ENCODE measurements at places on chromosomes 2 and 18.

DNA sequence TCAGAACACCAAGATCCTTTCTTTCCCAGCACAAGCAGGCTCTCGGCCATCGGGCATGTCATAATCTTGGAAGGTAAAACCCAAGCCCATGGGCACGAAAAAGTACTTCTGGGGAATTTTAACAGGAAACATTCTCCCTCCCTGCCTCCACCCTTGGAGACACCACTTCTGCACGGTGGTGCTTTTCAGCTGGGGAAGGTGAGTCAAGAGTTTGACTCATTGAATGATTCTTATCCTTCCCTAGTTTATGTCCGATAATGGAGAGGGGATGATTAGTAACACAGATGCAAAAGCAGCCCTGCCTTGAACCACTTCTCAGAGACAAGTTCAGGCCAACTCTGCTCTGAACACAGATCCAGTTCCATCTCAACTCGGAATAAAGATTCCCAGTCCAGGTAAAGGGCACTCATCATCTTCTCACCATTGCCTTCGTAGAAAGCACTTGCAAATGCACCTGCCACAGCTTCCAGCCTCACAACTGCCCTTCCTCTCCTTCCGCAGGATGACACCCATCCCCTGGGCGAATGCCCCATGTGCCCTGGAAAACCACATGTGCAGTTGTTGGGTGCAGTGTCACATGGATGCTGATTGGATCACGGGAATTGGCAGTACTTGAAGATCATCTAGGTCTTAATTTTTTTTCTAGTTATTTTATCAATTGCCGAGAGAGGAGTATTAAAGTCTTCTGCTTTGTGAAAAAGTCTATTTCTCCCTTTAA, 136.2 kb downstream of the PXDN start:
- DNase-seq = no peak

GRCh38 chr2:235300368-235301201, 193.3 kb upstream of the AGAP1 start:
- DNase-seq = peak; percentile 91

DNA sequence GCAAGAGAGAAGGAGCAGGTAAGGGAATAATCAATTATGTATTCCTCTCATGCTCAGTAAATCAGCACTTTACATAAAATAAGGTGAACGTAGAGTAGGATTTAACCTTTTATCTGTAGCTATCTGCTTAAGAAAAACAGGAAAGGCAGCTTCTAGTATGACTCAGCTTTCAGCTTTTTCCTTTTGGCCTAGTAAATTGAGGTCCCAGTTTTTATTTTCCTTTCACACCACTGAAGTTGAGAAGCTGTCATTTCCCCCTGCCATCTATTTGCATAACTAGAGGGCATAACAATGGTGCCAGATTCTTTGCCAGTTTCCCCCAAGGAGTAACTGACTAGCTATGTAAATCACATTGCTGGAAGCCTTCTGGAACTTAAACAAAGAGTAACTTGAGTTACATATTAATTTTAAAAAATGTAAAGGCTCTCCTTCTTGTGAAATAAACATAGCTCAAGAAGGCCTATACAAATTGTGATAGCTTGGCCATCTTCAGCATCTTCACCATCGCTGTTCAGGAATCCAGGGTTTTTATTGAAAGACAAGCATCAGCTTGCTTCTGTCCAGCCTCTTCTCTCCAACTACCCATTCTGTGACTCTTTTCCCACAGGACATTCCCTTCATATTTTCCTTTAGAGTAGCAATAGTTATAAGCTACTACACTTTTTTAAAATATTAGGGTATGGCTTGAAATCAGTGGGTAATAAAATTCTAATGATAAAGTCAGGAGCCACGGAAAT, 97.0 kb downstream of the KYNU start:
- no peak for DNase-seq

DNA sequence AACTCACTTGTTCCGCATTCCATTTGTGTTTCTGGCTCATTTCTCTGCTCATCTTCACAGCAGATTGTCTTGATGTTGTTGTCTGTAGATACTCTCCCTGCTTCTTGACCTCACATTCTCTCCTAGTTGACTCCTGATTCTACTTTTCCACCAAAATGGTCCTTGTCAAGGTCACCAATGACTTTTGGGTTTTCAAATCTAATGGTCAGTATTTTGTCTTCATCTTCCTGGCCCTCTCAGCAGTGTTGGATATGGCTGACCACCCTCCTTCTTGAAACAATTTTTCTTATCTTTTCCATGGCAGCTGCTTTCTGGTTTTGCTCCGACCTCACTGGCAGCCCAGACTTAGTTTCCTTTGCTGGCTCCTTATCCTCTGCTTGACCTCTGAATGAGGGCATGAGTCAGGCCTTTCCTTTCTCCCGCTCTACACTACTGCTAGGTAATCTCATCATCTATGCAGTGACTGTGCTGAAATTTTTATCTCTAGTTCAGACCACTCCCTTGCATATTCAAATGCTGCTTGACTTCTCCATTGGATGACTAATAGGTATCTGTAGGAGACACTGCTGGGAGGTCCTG, 386.6 kb upstream of the SPRED2 start:
- no peak for DNase-seq

DNA sequence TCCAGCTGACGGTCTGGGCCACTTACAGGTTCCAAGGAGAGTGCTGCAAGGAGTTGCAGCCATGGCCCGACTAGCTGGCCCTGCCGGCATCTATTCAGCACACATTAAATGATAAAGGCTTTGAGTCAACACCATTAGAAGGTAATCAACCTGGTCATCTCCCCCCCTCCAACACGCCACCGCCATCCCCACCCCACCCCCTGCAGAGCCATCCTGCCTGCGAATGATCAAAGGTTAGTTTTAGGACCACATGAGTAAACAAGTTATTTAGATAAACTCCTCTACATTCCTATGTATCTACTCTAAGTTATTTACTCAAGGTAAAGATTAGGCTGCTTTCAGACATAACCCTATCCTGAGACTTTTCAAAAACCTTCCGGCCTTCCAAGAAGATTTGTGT, 349.3 kb upstream of the SLC39A10 start:
- DNase-seq = no peak

DNA sequence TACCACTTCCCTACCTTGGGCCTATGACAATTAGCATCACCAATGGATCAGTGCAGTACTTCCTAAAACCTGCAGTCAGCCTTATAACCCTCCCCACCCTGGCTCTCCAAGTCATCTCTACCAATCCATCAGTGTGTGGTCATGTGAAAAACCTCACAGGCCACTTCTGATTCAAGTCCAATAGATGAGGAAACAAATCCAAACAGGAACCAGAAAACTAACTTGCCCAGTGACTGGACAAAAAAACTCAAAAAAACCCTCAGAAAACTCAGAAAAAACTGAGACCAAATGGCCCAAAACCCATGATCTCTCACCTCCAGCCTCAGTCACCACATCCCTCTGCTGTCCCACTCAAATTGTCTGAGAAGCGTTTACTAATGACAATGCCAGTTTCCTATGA, 43.3 kb downstream of the TGFA start:
- no peak for DNase-seq

- no peak for DNase-seq
Observed at GRCh38 chr2:207863345-207863744, 93.6 kb upstream of the FZD5 start.

GRCh38 chr2:28442328-28442727, 49.7 kb downstream of the FOSL2 start:
- DNase-seq = no peak

DNA sequence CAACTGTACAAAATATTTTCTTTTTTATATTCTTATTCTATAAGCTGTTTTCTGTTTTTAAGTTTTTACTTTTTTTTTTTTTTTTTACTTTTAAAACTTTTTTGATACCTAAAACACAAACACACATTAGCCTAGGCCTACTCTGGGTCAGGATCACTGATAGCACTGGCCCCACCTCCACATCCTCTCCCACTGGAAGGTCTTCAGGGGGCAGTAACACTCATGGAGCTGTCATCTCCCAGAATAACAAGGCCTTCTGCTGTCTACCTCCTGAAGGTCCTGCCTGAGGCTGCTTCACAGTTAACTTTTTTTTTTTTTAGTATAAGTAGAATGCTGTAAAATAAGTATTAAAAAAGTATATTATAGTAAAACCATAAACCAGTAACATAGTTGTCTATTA, 415.1 kb downstream of the PTPRM start:
- DNase-seq = no peak

- DNase-seq = peak; percentile 79
Observed at GRCh38 chr2:7053650-7054265, 136.5 kb downstream of the RNF144A start.

GRCh38 chr18:30705943-30706342, 336.6 kb downstream of the DSC3 start:
- DNase-seq = no peak

GRCh38 chr18:73901566-73901965, 246.1 kb downstream of the FBXO15 start:
- no peak for DNase-seq

- DNase-seq = no peak
Observed at GRCh38 chr2:7852546-7852945, 829.3 kb upstream of the ID2 start.

GRCh38 chr2:104939570-104940217, 85.8 kb downstream of the POU3F3 start:
- DNase-seq = no peak

DNA sequence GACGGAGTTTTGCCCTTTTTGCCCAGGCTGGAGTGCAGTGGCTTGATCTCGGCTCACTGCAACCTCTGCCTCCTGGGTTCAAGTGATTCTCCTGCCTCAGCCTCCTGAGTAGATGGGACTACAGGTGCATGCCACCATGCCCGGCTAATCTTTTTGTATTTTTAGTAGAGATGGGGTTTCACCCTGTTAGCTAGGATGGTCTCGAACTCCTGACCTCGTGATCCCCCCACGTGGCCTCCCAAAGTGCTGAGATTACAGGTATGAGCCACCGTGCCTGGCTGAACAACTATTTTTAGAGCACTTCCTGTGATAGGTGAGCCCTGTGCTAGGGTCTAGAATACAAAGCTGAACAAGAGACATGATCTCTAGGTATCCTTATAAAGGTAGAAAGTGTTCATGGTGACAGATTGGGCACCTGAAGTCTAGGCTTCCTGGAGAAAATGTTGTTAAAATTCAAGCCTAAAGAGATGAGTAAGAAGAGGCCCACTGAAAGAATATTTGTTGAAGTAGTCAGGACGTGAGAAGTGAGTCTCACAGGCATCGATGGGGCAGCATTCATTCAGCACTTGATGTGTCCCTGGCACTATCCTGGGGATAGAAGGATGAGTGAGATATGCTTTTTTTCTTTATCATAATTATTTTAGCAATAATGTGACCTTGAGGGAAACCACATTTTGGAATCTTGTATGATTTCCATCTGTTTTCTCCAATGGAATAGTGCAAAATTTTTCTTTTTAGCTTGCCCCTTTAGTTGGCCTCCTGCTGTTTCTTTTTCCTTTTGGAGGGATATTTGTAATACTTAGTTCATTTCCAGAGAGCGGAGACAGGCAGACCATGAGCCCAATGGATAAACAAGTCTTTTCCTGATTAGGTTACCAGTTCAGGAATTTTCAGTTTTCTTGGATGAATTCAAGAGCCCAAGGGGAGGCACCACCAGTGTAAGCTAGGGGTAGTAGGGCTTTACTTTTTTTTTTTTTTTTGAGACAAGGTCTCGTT, 5.1 kb downstream of the ZNF236 start:
- no peak for DNase-seq

DNA sequence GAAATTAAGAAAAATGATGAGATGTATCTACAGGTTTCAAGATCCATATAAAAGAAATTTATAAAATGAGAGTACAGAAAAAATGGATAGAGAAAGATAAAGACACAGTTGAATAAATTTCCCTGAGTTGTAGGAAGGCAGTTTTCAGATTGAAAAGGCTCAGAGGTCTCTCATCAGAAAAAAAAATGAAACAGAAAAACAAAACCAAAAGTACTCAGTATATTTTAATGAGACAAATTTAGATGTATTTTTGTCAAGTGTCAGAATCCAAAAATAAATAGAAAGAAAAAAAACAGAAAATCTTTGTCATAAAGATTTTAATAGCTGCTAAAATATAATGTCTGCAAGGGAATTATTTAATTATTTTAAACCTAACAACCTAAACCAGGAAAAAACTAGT, 520.5 kb downstream of the KCNJ3 start:
- no peak for DNase-seq

- DNase-seq = no peak
Observed at GRCh38 chr18:13895505-13896033, 19.8 kb downstream of the MC2R start.

DNA sequence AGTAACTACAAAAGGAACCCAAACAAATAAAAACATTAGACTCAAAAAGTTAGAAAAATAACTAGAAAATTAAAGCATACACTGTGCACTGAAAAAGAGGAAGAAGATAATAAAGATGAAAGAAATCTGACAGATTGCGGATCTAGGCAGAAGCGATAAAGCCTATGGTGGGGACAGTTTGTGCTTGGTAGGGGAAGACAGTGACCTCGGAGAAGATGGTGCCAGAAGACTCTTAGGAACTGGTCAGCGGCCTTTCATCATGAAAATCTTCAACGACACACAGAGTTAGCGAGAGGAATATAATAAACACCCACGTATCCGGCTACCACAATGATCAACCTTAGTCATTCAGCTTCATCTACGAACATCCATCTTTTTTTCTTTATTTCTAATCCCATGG, 180.5 kb downstream of the HDAC4 start:
- no peak for DNase-seq

- no peak for DNase-seq
Observed at GRCh38 chr2:52658598-52658997, 1109.0 kb upstream of the CHAC2 start.

DNA sequence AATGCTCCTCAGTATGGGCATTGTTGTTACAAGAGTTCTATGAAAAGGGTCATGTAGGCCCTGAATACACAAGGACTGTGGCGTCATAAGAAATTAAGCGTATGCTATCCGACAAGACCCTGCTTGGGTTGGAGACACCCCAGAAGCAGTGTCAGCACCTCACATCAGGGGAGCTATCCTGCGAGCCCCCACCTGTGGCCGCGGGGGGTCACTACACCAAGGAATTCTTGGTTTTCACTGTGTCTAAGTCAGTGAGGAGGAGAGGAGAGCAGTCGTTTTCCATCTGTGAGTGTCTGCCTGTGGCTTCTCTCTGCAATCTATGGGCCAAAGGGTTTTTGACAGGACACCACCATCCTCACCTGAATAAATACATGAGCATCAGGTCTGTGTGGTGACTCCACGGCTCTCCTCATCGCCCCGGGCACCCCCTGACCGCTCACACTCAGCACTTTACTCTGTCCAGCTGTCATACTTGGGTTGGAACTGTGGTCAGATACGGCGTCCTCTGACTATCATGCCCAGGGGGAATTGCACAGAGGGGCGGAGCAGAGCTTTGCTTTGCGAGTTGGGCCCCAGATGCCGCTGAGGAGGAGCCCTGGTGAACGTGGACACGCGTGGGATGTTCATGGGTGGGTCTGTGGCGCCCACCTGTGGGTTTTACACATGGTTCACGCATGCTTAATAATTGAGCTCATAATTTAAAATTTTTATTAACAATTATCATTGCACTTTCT, 235.5 kb downstream of the MYT1L start:
- no peak for DNase-seq

GRCh38 chr2:151878655-151879563, 50.7 kb upstream of the ARL5A start:
- no peak for DNase-seq
